ENCODE measurements at places on chromosomes 7 and 10.

- no peak for DNase-seq
Observed at GRCh38 chr10:88804083-88804812, 1.7 kb downstream of the LIPM start.

GRCh38 chr10:29922226-29922625 lies 137.2 kb downstream of the JCAD start:
- DNase-seq: no peak

DNA sequence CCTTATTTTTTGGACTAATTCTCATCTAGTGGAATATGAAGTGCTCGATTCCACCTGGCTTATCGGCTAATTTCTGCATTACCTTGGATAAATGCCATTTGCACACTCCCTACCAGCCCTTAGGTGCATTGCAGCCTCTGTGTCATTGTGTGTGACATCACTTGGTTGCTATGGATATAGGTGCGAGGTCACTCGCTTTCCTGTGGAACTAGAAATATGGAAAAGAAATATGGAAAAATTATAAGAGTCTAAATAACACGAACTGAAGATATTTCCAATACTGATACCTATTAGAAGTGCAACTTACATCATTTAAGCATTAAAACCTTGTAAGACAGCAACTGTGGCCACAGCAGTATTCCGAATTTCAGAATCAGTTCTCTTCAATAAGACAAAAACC lies 2.0 kb downstream of the YWHAG start:
- peak; percentile 80 for DNase-seq

DNA sequence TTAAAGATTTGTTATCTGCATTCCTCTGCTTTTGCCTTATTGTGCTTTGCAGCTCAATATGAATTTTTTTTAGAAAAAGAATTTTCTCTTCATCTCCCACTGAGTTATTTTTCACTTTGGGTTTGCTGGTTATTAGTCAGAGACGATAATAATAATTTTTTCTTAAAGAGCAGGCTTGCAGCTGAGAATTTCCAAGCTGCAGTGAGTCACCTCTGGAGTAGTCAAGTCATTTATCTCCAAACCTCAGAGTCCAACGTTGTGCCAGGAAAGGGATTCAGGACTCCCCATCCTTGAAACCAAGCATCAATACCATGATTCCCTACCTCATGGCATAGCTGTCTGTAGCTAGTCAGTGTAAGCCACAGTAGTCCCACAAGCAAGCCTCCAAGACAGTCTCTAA lies 15.2 kb upstream of the EGR2 start:
- no peak for DNase-seq

GRCh38 chr7:158732494-158733219 lies 28.1 kb upstream of the NCAPG2 start:
- DNase-seq: no peak

GRCh38 chr10:60283397-60283796 lies 106.3 kb downstream of the ANK3 start:
- no peak for DNase-seq

DNA sequence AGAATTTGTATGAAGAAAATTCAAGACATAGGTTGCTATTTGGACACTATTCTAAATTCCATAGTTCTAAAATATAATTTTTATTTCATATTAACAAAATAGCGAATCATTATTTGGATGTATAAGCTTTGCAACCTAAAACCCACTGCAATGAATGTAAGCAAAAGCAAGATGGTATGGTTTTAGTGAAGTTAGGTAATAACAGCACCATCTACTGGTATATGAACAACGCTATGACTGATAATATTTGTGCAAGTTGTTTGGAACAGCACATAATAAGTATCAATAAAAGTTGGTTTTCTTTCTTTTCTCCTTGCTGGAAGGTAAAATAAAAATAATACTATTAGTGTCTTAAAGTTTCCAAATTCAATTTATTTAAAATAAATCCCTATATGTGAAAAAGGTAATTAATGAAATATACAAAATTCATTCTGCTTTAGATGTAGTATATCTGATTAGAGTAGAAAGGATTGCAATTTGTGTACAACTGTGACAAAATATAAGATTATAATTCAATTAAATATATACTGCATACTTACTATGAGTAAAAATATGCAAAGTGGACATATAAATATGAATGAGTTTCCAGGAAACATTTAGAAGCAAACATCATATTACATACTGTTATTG lies 79.0 kb upstream of the LSM8 start:
- peak; percentile 66 for DNase-seq

GRCh38 chr7:20459419-20459818 lies 128.7 kb downstream of the ITGB8 start:
- no peak for DNase-seq

GRCh38 chr7:117036836-117037235 lies 83.5 kb downstream of the ST7 start:
- DNase-seq: no peak

- no peak for DNase-seq
Observed at GRCh38 chr10:125257521-125258108, 97.3 kb upstream of the CTBP2 start.

DNA sequence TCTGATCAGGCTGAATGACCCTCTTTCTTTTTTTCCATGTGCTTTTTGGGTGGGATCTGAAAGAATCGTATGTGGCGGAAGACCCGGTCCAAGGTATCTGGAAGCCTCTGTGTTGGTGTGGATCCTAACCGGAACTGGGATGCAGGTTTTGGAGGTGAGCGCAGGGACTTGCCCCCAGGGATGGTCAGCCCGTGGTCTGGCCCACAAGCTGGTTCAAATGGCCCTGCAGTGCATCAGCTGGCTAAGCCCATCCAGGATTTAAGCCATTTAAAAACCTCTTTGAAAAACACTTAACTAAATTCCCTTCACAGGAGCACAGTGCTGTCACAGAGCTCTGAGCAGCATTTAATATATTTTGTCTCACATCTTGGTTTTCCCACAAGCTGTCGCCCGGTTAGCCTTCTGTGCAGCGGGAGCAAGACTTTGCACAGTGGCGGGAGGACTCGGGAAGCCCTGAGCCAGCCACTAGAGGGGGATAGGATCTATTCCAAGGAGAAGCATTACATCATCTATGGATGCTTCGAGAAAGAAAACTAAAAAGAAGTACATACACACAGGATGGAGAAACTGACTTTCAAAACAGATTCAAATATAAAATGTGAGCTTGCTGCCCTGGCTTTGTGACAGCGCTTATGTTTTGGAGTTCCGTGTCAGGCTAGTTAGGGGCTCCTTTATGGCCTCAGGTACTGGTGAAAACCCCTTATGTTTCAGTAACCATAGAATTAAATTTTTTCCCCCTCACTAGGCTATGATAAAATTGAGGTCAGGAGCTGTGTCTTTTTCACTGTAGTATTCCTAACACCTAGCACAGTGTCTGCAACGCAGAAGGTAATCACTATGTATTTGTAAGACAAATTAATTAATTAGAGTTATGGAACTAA lies 11.3 kb downstream of the CPA2 start:
- peak; percentile 37 for DNase-seq

- DNase-seq: no peak
Observed at GRCh38 chr10:5827841-5828240, 14.6 kb upstream of the GDI2 start.

GRCh38 chr10:113518816-113519591 lies 33.8 kb upstream of the HABP2 start:
- DNase-seq: no peak

GRCh38 chr10:81019029-81019890 lies 481.6 kb downstream of the SH2D4B start:
- peak; percentile 9 for DNase-seq

DNA sequence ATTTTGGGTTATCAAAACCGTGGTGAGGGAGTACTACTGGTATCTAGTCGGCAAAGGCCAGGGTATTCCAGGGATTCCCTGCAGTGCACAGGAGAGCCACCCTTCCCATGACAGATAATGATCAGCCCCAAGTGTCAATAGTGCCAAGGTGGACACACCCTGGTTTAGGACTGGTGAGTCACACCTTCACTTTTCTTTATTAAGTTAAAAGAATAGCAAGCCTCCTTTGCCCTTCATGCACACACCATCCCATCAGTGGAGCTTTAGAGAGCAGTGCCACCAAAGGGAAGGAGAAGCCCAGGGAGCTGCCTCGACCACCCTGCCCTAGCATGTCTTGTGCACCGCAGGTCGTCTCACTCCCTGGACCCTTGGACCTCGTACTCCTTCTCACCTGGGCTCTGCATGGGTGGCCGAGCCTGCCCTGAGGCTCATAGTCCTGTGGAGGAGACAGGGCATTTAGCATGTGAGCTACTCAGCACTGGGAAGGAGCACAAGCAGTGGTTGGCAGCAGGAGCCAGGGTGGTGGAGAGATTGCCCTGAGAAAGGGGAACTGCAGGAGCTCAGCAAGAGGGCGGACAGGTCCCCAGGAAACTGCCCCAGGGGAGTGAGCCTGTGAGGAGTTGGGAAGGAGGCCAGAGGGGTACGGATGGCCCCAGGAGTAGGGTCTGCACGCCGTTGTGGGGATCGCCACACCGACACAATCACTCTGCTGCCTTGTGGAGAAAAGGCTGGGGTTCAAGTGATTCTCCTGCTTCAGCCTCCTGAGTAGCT lies 17.4 kb downstream of the UBE2D4 start:
- no peak for DNase-seq

GRCh38 chr7:121624958-121625357 lies 228.8 kb upstream of the FAM3C start:
- DNase-seq: no peak

GRCh38 chr10:113552701-113553100 lies at the start of gene HABP2:
HABP2 (plus strand) TSS chr10:113553053; CDS start chr10:113553122, 69 bp downstream.
- no peak for DNase-seq

GRCh38 chr7:121605317-121605680 lies 209.2 kb upstream of the FAM3C start:
- DNase-seq: peak; percentile 41

GRCh38 chr10:28179006-28179742 lies 123.7 kb downstream of the MPP7 start:
- peak; percentile 46 for DNase-seq

GRCh38 chr10:126380352-126381076 lies 7.8 kb downstream of the ADAM12 start:
- no peak for DNase-seq

DNA sequence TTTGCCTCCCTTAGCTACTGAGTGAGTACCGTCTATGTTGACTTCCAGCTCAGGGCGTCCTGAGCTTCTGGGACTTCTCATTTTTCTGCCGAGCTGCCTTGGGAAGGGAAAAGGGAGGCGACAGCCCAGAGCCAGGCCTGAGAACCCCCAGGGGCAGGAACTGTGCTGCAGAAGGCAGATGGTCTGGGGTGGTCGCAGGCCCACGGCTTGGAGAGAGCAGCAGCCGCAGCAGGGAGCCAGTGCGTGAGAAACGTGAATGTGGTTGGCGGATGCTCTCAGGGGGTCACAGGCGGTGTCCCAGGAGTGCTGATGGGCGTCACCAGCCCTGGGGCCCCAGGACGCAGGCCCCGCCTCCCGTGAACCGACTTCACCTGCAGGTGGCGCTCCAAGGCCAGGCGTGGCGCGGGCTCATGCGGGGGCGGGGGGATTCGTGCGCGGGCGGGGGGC lies 9.2 kb upstream of the PWWP2B start:
- peak; percentile 4 for DNase-seq

GRCh38 chr10:36163827-36164226 lies 521.7 kb upstream of the FZD8 start:
- no peak for DNase-seq

DNA sequence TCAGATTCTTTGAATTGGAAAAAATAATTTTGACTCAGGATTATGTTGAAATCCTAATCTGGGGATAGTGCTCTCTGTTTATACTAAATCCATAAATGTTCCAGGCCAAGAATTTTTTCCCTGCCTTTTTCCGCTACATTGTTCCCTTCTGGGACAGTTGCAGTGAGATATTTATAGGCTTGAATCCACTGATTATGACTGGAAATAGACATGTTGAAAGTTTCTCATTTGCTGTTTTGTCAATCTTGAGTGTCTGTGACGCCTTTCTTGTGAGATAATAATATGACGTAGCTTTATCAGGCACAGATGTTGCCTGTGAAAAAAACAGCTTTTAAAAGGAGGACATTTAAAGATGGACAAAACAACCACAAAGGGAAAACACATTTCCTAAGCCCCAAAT lies 155.9 kb downstream of the ARID5B start:
- no peak for DNase-seq

DNA sequence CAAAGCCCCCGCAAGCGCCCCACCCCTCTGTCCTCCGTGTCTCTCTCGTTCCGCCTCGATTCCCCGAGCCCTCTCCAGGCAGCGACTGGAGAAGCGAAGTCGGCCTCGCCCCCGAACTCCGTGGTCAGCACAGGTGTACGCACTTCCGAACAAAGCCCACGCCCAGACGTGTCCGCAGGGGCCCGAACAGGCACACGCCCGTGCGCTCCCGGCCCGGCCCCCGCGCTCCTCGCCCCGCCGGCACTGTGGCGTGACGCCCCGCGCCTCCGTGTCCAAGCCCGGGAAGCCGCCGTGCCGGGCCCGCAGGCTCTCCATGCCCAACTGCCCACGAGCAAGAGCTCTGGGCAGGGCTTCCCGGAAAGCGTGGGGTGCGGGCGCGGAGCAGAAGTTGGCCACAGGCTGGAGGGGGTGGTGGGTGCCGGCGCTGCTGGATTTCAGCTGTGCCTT lies 662 bp downstream of the NRCAM start:
- peak; percentile 44 for DNase-seq

- no peak for DNase-seq
Observed at GRCh38 chr7:41729059-41729458, 26.2 kb upstream of the INHBA start.

- no peak for DNase-seq
Observed at GRCh38 chr10:48504141-48504885, 100.6 kb downstream of the ARHGAP22 start.

DNA sequence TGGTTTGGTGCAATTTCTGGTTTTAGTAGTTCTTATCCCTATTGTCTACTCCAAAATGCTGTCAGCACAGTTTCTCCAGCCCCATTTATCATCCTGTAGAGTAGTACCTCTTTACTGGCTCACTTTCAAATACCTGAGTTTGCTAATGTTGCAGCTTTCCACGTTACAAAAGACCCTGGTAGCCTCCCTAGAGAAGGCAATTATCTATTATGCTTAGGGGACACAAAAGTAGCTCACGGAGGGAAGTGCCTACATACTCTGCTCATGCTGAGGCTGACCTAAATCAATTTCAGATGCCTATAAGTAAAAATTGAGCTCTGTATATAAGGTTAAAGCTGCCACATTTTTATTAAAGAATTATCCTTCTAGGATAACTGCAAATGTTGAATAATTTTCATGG lies 603.6 kb downstream of the CNTNAP2 start:
- peak; percentile 40 for DNase-seq

- DNase-seq: no peak
Observed at GRCh38 chr7:11216276-11216675, 242.6 kb downstream of the PHF14 start.

- no peak for DNase-seq
Observed at GRCh38 chr7:96737545-96738050, 28.0 kb upstream of the SEM1 start.

- peak; percentile 42 for DNase-seq
Observed at GRCh38 chr7:5594616-5595544, 171.2 kb upstream of the TNRC18 start.

Measured in NCI-H1105 treated with DMSO at 0.1 percent for 48 hours (cell line).